ENCODE measurements at places on chromosomes 16 and 17. TPM values are rescaled to one million over a fixed set of nuclear protein-coding genes. Genes with fewer than 3 reads are reported as not detected.

The SLC13A2 gene
- not detected for polyA plus RNA-seq

The NACA2 gene
- not detected for polyA plus RNA-seq

The TMEM238L gene
- polyA plus RNA-seq, result not detected

The PPP1R1B gene
- polyA plus RNA-seq, result 0.05 TPM

The P2RX5 gene
- polyA plus RNA-seq, result 0.97 TPM

The ENDOV gene
- 90.3 TPM for polyA plus RNA-seq

The SLC38A8 gene
- 0.08 TPM for polyA plus RNA-seq

The TAC4 gene
- polyA plus RNA-seq, result not detected

The ASGR2 gene
- not detected for polyA plus RNA-seq

Measured in SK-N-SH (cell line).